NCI-H510A treated with DMSO at 0.1 percent for 48 hours (cell line): ENCODE measurements at places on chromosomes 1 and 21.
A peak's percentile ranks its signal among the peaks of the same experiment; 100 is the strongest.

- DNase-seq, result no peak
Measured at GRCh38 chr1:222136869-222137268, 395.0 kb upstream of the DUSP10 start.

DNA sequence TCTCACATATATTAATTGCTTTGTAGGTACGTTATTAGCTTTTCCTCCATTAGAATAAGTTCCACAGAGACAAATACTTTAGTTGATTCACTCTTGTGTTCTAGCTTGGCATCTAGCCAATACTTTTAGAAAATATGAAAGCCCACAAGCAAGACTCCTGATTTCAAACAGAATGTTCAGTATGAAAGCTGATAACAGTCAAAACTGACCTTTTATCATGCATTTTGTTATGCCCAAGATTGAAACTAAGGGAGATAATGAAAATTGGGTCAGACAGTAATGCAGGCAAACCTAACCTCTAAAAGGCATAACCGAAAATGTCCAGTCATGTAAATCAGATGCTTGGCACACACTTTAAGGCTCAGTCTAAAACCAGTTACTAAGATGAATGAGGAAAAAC lies 61.7 kb downstream of the ERICH3 start:
- DNase-seq, result no peak

- DNase-seq, result peak; percentile 98
Measured at GRCh38 chr1:16021681-16022080, at the start of gene CLCNKA. TSS of gene CLCNKA (plus strand) at chr1:16022036. CDS start at chr1:16022620, 584 bp downstream.

- DNase-seq, result no peak
Measured at GRCh38 chr1:197890936-197891335, 11.5 kb upstream of the C1orf53 start.

- no peak for DNase-seq
Measured at GRCh38 chr1:223788746-223789415, 56.9 kb downstream of the TP53BP2 start.
